ENCODE measurements at places on chromosomes 2 and 18. TPM values are rescaled to one million over a fixed set of nuclear protein-coding genes. Genes with fewer than 3 reads are reported as not detected.

The APOB gene
- not detected for total RNA-seq

The ASB18 gene
- total RNA-seq, result not detected

The GLS gene
- total RNA-seq, result 280 TPM

The REEP1 gene
- 0.11 TPM for total RNA-seq

The GPR45 gene
- not detected for total RNA-seq

The ATP6V1B1 gene
- total RNA-seq, result not detected

The ABCB11 gene
- total RNA-seq, result not detected

The CNDP1 gene
- 0.26 TPM for total RNA-seq

The NTSR2 gene
- not detected for total RNA-seq

The PTPN2 gene
- 72.1 TPM for total RNA-seq

The FEV gene
- total RNA-seq, result not detected

The LONRF2 gene
- total RNA-seq, result 1.1 TPM

Measured in activated T-helper 17 cell treated with anti-CD3 and anti-CD28 coated beads, Interleukin-2, amount 50 U/mL, for 72 hours (primary cell).